CD14-positive monocyte (primary cell): ENCODE measurements at places on chromosomes 12 and 14. TPM values are rescaled to one million over a fixed set of nuclear protein-coding genes. Genes with fewer than 3 reads are reported as not detected.

- no peak for DNase-seq
These were observed 275.1 kb downstream of the PRKD1 start for GRCh38 chr14:29652571-29652970.

DNA sequence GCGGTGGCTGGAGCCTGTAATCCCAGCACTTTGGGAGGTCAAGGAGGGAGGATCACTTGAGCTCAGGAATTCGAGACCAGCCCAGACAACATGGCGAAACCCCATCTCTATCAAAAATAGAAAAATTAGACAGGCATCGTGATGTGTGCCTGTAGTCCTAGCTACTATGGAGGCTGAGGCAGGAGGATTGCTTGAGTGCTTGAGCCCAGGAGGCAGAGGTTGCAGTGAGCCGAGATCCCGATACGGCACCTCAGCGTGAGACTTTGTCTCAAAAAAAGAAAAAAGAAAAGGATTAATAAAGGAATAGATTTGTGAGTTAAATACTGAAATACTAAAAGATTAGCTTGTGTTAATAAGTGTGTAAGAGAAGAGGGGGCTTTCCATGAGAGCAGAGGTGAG is 29.4 kb downstream of the RPGRIP1 start:
- no peak for DNase-seq

KRT5 gene
- 0.04 TPM in 1 of 2 replicates, not detected in the other for polyA plus RNA-seq

DNA sequence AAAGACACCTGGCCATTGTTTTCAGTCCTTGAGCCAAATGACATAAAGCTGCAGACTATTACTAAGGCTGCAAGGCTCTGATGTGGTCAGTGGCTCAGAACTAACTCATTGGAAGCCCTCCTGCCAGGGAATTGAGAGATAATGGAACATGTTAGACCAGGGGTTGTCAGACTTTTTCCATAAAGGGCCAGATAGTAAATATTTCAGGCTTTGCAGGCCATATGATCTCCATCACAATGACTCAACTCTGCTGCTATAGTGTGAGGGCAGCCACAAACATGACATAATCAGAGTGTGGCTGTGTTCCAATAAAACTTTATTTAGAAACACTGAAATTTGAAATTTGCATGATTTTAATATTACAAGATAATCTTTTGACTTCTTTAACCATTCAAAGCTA is 140.3 kb downstream of the TMEM30B start:
- DNase-seq: no peak

GRCh38 chr14:103088921-103089320 is 4.9 kb downstream of the LBHD2 start:
- no peak for DNase-seq

HRK gene
- polyA plus RNA-seq: not detected

GRCh38 chr12:51391283-51392123 is at the start of gene GALNT6:
GALNT6 (minus strand) TSS chr12:51391406; CDS start chr12:51379781, 11,625 bp downstream.
- DNase-seq: peak; percentile 53

- DNase-seq: no peak
These were observed 1506.9 kb downstream of the AACS start for GRCh38 chr12:126572170-126572569.
